ENCODE measurements at places on chromosomes 3 and 15. TPM values are rescaled to one million over a fixed set of nuclear protein-coding genes. Genes with fewer than 3 reads are reported as not detected.

DNA sequence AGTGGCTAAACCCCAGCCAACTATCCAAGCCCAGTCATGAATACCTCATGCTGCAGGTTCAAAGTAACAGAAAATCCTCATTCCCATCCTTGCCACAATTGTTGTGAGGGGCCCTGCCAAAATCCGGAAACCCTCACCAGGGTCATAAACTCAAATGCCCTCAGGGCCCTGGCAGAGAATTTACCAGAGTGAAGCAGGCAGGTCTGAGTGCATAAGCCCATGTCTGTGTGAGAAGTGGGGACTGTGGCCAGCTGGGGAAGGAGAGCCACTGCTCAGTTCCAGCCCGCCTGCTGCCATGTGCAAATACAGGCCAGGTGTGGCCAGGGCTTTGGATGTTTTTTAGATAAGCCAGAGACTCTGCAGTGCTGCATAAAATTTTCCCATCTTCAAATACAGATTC is 7.0 kb downstream of the CEP152 start:
- no peak for DNase-seq

- peak; percentile 74 for DNase-seq
Measured at GRCh38 chr3:128170866-128171516, 17.7 kb downstream of the EEFSEC start.

DNA sequence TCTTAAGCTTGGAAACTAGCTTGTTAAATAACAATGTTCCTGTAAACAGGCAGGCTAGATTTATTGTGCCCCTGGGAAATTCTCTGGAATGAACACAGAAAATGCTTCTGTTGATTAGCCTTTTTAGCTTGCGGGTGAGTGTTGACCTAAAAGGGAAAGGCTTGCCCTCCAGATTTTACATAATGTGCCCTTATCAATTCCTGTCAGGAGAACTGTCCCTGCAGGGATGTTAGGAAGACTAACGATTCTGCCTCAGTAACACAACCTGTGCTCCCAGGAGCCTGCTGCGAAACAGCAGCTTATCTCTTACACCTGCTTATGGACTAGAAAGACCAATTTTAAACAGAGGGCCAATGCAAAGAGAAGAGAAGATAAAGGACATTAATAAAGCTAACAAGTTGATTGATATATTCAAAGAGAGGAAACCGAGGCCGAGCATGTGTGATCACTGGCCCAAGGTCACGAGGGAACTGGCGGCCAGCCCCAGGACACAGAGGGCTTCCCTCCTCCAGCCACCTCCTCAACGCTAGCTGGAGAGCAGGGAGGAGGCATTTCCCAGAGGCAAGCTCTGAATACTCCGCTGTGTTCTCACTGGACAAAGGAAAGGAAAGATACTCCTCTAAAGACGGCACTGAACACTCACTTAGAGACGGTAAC is 48.4 kb upstream of the TJP1 start:
- DNase-seq = no peak

Gene CFAP44
- 5.3 TPM for polyA plus RNA-seq

GRCh38 chr3:99429502-99429901 is 208.9 kb upstream of the COL8A1 start:
- no peak for DNase-seq

GRCh38 chr15:72141171-72142084 is 23.2 kb downstream of the SENP8 start:
- no peak for DNase-seq

Gene GRAMD1C
- 1.9 TPM for polyA plus RNA-seq

Gene CAMK2N2
- polyA plus RNA-seq = not detected

GRCh38 chr3:102447272-102447671 is 12.5 kb downstream of the ZPLD1 start:
- no peak for DNase-seq

DNA sequence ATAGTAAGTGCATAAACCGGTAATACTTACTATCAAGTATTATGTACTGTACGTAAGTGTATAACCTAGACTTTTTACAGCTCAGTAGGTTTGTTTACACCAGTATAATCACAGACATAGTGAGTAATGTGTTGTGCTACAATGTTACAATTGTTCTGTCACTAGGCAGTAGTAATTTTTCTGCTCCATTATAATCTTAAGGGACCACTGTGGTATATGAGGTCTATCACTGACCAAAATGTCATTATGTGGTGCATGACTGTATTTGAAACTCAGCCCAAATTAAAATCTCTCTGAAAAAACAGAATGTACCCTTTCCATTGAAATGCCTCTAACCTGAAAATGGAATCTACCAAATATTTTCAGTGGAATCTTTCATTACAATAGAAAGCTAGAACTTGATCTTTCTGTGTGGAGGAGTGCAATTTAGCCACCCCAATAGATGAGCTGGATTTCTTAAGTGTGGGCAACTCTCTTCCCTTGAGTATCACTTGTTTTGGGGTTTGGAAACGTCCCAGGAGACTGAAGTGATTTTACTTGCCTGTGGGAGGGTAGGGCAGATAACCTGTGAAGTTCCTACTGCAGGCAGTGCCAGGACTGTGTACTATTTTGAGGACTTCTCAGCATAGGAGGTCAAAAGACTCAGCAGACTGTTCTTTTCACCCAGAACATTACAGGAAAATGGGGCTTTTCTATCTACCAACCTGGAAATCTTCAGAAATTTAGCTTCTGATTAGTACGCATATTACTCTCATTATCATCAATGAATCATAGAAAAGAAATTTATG is 50.9 kb downstream of the FAM98B start:
- no peak for DNase-seq

GRCh38 chr15:75732177-75732808 is 19.6 kb upstream of the CSPG4 start:
- no peak for DNase-seq

- no peak for DNase-seq
Measured at GRCh38 chr3:193921465-193921864, 214.5 kb upstream of the HES1 start.

GRCh38 chr3:186255703-186256331 is 106.2 kb downstream of the DGKG start:
- no peak for DNase-seq

DNA sequence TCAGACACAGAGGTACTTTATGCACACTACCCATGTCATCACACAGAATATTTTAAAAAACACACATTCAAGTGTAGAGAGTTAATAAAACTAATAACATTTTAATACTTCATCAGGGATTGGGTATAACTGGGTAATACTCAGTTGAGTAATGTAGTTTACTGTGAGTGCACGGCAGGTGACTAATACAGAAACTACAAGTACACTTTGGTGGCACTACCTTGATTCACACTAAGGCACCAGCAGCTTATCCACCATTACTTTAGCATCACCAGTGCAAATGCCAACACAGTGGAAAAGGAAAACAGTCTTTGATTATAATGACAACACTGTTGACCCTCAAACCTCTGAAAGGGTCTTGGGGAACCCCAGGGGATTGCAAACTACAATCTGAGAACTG is 33.6 kb downstream of the ZNF280D start:
- DNase-seq = no peak

Gene SLC28A2
- polyA plus RNA-seq = not detected

DNA sequence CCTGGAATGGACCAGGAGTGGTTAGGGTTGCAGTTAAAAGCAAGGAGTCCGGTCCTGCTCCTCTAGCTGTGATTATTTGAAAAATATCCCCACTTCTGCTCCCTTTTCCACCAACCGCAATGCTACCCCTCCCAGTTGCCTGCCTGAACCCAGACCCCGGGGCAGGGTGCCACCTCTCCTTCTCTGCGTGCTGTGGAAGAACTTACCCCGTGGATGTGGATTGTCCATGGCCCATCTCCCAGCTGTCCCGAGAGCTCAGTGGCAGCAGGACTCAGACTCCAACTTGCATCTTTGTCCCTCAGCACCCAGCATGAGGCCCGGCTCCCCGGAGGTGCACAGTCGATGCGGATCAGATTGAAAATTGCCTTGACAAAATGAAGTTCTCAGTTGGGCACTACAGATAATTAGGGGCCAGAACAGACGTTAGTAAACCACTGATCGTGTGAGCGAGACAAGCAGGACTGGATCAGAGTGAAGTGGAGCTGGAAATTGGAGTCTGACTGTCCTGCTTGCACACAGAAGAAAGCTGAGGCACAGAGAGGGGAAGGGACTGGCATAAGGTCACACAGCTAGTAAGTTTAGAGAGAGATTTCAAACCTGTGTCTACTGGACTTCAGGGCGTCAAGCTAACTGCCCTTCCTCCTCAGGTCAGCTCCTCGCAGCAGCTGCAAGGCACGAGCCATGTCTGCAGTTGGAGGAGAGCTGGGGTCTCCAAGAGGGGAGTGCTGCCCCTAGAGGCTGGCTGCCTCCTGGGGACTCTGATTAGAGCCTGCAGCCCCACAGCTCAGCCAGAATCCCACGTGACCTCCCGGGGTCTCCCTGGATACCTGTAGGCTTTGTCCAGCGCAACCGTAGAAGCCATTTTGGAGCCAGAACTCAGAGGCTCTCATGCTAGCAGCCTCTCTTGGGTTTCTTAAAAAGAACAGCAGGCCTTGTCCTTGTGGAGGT is 14.7 kb downstream of the SLC6A1 start:
- DNase-seq = no peak

Gene PRTG
- polyA plus RNA-seq = 3.4 TPM

Gene ZNF80
- polyA plus RNA-seq = not detected

- no peak for DNase-seq
Measured at GRCh38 chr15:87610366-87610765, 646.2 kb downstream of the NTRK3 start.

Gene ASB14
- polyA plus RNA-seq = 0.26 TPM

Gene DLL4
- polyA plus RNA-seq = not detected

DNA sequence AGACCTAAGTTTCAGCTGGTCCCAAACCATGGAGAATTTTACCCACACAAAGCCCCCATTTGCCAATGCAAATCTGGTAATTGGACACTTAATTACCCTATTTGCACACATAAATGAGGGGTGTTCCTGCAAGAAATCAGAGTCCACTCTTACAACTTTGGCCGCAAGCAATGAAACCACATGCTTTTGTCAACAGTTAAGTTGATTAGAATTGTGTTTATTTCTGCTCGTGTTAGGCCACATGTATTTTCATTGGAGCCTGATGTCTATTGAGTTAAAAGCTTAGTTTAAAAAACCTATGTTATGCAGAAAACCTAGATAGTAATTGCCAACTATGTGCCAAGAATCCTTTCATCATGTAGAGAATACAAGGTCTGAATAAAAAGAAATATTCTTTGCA is 153.8 kb upstream of the CMC1 start:
- no peak for DNase-seq

DNA sequence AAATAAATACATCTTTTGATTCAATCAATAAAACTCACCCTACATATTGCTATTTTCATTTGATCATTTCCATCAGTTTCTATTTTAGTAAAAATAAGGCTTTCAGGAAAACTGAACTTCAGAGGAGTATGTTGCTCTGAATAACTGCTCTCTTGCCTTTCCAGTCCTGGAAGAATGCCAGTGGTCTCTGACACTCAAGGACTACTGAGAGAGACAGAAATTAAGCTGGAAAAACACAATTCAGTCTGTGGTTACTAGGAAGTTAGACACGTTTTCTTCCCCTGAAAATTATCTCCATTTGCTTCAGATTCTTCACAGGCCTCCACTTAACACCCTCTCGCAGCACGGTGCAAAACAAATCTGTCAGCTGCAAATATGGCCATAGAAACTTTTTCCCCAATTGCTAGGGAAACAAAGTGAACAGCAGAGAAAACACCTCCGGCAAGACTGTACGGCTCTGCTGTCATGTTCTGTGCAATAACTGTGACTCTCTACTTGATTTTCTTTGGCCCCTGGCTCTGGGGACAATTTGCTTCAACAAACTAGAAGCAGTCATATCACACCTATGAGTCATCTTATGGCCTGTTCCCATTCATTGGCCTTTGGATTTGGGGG is 353.0 kb downstream of the MAGI1 start:
- peak; percentile 43 for DNase-seq

DNA sequence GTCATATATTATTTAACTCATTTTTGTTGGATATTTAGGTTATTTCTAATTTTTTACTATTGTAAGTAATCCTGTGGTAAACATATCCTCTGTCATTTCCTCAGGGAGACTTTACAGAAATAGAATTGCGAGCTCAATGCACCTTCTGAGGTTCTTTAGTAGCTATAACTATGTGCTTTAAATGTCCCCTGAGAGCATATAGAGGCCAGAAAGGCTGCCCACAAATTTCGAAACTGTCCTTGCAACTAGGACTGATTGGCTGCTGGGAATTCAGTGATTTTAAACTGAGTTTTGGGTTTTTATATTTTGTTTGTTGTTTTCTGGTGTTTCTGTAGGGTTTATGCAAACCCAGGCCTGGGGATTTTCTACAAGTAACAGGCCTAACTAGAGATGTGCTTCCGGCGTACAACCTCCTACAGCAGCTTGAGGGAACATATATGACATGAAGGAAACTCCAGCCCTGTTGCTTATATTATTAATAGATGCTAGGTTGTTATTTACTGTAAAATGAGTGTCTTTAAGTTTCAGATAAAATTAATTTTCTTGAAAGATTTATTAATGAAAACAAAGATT is 29.1 kb upstream of the P4HTM start:
- no peak for DNase-seq

GRCh38 chr3:164845739-164846138 is 232.6 kb downstream of the SI start:
- DNase-seq = no peak

GRCh38 chr3:129487183-129487867 is 41.1 kb upstream of the RHO start:
- DNase-seq = no peak

Gene EIF2B5
- polyA plus RNA-seq = 33.7 TPM

DNA sequence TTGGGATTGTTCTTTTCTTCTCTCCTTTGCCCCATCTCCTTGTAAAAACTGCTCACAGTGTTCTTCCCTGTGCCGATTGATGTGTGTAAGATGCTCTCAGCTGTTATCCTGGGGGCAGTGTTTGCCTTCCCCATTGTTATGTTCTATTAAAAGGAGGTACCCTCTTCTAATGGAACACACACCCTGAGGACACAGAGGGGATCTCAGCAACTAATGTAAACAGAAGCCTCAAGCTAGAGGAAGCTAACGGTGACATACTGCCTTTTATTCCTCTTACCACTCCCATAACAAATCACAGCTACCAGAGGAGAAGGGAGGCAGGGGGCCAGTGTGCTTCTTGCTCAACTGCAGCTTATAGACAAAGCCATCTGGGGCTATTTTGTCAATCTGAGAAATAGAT is 2.2 kb downstream of the TAGLN3 start:
- no peak for DNase-seq

DNA sequence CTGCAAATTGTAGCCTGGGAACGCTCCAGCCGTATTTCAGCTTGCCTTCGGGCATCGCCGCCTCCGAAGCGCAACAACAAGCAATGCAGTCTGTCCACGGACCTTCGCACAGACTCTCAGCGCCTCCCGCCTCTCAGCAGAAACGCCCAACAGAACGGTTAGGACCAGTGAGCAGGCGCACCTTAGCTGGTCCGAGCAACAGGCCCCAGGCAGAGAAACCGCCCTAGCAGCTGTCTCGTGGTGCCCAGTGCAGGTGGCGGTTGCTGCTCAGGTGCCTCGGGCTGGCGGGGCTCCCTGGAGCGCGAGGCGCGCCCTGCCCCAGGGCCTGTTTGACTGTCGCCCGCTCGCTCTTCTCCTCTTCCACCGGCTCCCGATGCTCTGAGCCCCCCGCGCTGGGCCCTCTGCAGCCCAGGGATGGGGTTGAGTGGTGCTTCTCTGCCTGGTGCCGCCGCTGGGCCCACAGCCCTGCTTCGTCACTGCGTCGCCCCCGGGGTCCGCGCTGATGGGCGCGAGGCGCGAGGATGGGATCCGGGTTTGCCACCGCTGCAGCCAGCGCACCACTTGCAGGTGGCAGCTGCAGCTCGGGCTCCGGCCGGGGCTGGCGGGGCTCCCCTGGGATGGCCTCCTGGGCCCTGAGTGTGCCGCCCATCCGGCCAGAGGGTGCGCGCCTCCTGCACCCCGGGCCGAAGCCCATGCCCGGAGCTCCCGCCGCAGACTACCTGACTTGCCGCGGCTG is 268.4 kb upstream of the FRG2C start:
- no peak for DNase-seq
